T-helper 22 cell (primary cell): ENCODE measurements at places on chromosomes 2 and 18.
A peak's percentile ranks its signal among the peaks of the same experiment; 100 is the strongest.

- DNase-seq: peak; percentile 88
Measured at GRCh38 chr2:96537066-96537733, 648 bp downstream of the ARID5A start.

GRCh38 chr2:219327719-219328118, 4.8 kb downstream of the RESP18 start:
- no peak for DNase-seq

DNA sequence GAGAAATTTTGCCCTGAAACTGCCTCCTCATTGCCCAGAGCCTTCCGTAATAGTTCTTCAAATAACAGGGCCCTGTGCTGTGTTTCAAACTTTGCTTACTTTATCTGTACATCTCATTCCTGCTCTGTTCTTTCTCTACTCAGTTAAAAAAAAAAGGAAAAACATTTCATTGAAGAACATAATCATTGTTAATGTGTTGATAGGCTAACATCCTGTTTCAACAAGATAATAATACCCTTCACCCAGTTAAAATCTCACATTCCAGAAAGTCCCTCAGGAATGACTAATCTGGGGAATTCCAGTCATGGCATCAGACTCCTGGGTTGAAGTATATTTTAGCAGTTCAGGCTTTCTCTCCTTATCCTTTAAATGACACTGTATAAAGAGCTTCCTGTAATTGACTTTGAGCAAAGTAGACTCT, 45.6 kb upstream of the ITGAV start:
- no peak for DNase-seq

DNA sequence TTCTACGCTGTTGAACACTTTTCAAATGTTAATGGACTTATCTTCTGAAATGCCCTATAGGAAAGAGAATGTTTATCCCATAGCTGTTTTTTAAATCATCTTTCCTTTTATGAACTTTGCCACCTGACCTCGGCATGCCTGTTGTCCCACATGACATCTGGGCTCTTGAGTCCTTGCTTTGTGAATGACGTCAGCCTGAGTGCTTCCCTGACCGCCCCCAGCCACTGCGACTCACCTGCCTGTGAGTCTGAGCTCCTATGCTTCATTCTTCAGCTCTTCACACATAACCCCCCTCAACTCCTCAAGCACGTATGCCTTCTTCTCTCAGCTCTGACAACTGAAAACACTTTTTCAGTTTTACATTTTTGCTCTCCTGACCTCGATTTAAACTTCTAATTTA, 166.8 kb downstream of the DCDC2C start:
- DNase-seq: no peak

- DNase-seq: no peak
Measured at GRCh38 chr2:64853894-64854293, 135.3 kb upstream of the SLC1A4 start.

GRCh38 chr18:49723648-49724180, 89.6 kb downstream of the ACAA2 start:
- no peak for DNase-seq

DNA sequence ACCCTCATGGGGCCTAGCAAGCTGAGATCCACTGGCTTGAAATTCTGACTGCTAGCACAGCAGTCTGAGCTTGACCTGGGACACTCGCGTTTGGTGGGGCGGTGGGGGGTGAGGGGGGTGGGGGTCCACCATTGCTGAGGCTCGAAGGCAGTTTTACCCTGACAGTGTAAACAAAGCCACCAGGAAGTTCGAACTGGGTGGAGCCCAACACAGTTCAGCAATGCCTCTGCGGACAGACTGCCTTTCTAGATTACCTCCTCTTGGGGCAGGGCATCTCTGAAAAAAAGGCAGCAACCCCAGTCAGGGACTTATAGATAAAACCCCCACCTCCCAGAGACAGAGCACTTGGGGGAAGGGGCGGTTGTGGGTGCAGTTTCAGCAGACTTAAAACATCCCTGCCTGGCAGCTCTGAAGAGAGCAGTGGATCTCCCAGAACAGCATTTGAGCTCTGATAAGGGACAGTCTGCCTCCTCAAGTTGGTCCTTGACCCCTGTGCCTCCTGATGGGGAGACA, 149.7 kb upstream of the TANK start:
- DNase-seq: no peak

- DNase-seq: no peak
Measured at GRCh38 chr2:151098841-151099240, 162.8 kb downstream of the RBM43 start.
